ENCODE measurements at places on chromosomes 5 and 9. TPM values are rescaled to one million over a fixed set of nuclear protein-coding genes. Genes with fewer than 3 reads are reported as not detected.

NEUROG1 gene
- not detected for total RNA-seq

QSOX2 gene
- 9.2 TPM for total RNA-seq

PPIC gene
- total RNA-seq, result 78.0 TPM

CARD9 gene
- 1.5 TPM for total RNA-seq

NR3C1 gene
- 40.0 TPM for total RNA-seq

DBH gene
- not detected for total RNA-seq

PCSK1 gene
- total RNA-seq, result not detected

TAF1L gene
- total RNA-seq, result under 0.01 TPM

GRCh38 chr5:75948438-75948837 lies 134.7 kb upstream of the SV2C start:
- DNase-seq, result no peak

DNA sequence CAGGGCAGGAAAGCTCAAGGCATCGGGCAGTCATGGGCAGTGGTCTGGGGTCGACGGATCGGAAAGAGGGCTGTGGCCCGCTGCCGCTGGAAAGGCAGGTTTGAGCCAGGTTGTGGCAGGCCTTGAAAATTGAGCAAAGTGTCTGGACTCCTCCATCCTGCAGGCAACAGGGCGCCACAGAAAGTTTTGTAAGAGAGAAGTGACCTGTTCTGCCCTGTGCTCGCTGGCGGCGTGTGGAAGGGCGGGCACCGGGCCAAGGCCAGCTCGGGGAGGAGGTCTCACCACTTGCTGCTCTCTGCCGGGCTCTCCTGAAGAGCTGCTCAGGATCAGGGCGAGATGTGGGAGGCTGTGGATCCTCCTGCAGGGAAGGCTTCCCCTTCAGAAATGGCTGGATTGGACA lies 41.4 kb upstream of the FAT2 start:
- DNase-seq, result no peak

DNA sequence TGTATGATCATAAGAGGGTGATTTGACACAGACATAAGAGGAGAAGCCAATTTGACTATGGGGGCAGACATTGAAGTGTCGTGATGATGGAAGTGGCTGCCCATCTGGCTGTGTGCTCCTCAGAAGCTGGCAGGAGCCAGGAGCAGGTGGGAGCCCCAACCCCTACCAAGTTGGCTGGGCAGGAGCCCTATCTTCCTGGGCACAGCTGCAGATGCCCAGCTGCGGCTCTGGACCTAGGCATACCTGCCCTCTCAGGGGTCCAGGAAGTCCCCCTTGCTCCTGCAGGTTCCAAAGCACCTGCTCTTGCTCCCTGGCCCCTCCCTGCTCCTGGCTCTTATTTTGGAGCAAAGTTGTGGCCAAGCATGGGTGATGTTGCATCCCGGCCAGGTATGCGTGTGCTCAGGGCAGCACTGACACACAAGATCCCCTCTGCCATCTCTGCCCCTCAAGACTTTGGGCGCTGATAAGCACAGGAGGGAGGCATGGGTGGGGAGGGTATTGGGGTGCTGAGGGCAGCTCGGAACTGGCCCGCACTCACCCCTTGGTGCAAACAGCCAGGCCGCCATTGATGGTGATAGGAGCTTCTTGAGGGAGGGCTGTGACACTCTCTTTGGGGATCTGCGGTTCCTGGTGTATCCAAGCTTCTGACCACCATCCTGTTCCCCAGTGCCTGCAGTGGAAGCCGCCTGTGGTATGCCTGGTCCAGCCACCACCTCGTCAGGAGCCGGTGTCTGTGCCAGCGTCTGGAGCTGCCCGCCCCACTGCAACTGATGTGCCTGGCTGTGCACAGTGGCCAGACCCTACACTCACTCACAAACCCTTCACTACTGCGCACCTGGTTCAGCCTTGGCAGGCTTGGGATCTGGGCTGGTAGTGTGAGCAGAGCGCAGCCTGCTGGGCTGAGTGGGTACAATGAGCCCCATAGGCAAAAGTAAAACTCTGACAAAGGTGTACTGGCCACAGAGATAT lies 230.9 kb downstream of the CDH9 start:
- DNase-seq, result no peak

GRCh38 chr9:32748013-32748412 lies 35.3 kb upstream of the TMEM215 start:
- DNase-seq, result no peak

- no peak for DNase-seq
Observed at GRCh38 chr9:109422641-109423040, 75.5 kb downstream of the PTPN3 start.

GRCh38 chr5:62460578-62460983 lies 48.0 kb downstream of the IPO11 start:
- peak; percentile 71 for DNase-seq

GRCh38 chr9:136655536-136656182 lies 7.1 kb upstream of the EGFL7 start:
- no peak for DNase-seq

DNA sequence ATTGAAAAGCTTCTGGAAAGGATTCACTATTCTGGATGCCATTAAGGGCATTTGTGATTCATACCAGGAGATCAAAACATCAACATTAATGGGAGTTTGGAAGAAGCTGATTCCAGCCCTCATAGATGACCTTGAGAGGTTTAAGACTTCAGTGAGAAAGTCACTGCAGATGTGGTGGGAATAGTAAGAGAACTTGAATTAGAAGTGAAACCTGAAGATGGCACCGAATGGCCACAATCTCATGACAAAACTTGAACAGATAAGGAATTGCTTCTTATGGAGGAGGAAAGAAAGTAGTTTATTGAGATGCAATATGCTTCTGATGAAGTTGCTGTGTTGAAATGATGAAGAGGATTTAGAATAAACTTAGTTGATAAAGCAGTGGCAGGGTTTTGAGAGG lies 254.6 kb upstream of the SLC24A2 start:
- no peak for DNase-seq

GRCh38 chr5:158511454-158511853 lies 588.3 kb downstream of the EBF1 start:
- DNase-seq, result no peak

- DNase-seq, result peak; percentile 78
Observed at GRCh38 chr9:116190637-116191396, 37.2 kb downstream of the PAPPA start.

- DNase-seq, result no peak
Observed at GRCh38 chr5:157610990-157611389, 35.4 kb upstream of the ADAM19 start.

- DNase-seq, result peak; percentile 30
Observed at GRCh38 chr5:16593013-16593412, 23.8 kb downstream of the RETREG1 start.

DNA sequence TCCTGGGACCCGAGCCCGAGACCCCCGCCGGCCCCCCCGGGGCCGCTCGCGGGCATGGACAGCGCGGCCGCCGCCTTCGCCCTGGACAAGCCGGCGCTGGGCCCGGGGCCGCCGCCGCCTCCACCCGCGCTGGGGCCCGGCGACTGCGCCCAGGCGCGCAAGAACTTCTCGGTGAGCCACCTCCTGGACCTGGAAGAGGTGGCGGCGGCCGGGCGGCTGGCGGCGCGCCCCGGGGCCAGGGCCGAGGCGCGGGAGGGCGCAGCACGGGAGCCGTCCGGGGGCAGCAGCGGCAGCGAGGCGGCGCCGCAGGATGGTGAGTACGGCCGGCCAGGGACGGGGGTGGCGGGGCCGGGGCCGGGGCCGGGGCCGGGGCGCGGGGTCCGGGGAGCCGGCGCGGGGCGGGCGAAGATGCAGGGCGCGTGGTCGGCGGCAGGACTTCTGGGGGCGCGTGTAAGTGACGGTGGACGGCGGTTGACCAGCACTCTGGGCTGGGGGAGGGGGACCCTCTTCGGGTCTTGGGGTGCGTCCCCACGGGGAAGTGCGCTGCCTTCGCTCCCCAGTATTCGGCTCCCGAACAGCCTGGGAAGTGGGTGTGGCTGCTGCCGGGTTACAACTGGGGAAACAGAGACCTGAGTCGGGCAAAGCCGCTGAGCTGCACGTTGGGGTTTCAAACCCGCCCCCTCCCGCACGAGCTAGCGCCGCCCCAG lies 520 bp downstream of the PRRX2 start:
- no peak for DNase-seq

DNA sequence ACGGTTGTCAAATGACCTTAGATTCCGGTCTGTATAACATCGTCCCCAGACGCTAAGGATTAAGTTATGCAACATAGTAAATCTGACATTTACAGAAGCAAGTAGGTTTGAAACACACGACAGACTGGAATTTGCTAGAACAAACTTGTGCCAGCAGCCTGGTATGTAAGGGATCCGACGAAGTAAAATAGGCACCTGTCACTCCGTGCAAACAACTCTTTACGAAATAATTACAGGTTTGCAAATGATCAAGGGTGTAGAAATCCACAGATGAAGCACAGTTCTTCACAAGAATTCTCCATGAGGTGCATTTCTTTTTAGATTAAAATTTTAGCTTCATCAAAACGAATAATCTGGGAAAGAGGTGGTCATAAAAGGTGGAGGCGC lies 508 bp downstream of the MOCS2 start:
- peak; percentile 50 for DNase-seq

DNA sequence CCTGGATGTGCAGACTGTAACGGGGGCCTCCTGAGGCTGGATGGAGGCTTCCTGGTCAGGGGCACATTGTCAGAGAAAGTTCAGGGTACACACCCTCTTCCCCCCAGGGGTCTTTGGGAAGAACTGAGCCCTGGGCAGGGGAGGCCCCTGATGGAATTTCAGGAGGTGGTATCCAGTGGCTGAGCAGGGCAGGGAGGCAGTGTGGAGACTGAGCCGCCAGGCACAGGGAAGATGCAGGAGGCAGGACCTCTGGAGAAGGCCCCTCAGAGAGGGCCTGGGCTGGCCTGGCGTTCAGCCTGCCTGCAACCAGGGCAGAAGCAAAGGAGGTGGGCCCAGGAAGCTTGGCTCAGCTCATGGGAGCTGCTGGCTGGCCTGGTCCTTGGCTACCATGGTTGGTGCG lies 53.5 kb downstream of the GTF3C4 start:
- DNase-seq, result no peak

- peak; percentile 70 for DNase-seq
Observed at GRCh38 chr5:31935496-31936369, 238.4 kb downstream of the GOLPH3 start.

GRCh38 chr5:36150676-36151433 lies 832 bp downstream of the LMBRD2 start:
- peak; percentile 30 for DNase-seq

DNA sequence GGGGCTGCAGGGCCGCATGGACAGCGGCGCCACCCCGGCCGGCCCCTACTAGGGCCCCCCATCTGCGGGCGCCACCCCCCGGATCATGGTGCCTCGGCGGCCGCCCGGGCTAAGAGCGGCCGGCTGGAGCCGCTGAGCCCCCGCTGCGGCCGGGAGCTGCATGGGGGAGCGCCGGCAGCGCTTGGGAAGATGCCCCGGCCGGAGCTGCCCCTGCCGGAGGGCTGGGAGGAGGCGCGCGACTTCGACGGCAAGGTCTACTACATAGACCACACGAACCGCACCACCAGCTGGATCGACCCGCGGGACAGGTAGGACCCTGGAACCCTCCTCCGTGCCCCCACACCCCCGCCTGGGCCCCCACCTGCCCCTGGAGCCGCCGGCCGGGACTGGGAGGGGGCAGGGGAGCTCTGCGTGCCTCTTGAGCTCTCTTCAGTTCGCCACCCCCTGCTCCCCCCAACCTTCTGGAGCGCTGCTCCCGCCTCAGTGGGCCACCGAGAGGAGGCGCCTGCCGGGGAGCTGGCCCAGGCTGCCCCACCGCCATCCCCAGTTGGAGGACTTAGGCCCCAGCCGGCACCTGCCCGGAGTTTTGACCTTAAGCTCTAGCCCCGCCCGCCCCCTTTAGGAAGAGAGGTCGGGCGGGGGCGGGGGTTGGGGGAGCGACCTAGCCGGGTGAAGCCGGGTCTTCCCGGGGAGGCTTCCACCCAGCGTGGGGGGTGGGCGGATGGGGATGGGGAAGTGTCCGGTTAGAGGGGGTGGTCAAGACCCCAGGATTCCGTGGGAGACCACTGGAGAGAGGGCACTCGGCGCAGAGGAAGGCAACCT lies 730 bp downstream of the WWC1 start:
- DNase-seq, result no peak

- peak; percentile 49 for DNase-seq
Observed at GRCh38 chr9:82882138-82882537, 180.8 kb downstream of the RASEF start.

GRCh38 chr5:14301186-14301585 lies 158.0 kb downstream of the TRIO start:
- no peak for DNase-seq

DNA sequence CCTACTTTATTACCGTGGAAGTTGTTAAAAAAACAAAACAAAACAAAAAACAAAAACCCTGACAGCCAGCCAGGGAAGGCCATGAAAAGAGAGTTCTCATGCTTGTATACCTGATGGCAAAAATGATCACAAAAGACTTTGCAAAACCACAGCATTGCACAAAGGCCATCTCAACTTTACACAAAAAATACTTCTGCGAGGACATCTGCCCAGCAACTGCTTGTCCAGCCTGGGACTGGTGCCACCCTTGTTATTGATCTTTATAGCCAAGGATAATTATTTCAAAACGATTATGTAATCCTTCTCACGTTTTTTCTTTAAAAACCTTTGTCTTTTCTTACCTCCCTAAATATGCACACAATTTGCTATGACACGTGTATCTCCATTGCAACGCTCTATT lies 42.2 kb upstream of the SLC28A3 start:
- no peak for DNase-seq

DNA sequence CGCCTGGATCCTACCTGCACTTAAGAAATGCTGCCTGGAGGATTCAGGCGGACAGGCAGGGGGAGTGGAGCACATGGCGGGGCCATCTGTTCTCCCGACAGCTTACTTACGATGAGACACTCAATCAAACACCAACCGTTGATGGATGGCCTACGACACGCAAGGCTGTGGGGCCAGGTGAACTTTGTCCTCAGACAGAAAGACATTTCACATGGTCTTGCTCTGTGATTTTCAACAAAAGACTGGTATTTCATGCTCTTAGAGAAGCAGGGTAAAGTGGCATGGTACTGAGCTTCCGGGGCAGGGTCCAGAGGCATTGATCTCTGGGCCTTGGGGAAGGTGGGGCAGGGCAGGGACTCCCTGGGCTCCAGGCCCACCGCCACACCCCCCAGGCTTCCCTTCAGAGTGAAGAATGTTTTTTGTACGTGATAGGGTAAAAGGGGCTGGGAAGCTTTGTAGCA lies 9.1 kb upstream of the OLFM1 start:
- no peak for DNase-seq

DNA sequence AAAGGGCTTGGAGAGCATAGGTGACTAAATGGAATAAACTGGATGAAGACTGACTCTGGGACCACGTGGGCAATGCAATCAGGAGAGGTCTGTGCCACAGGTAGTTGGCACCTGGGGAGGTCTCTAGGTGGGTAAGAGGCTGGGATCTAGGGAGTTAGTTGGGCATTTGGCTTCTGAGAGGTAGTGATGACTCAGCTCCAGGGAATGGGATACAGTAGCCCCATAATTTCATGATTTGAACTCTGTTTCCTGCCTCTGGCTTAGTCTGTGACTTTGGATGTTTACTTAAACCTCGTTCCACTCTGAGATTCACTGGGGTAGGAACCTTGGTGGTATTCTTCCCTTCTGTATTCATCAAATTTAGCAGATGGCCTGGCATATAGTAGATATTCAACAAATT lies 240.8 kb downstream of the KIF4B start:
- no peak for DNase-seq

Data from renal cortical epithelial cell (primary cell).